Stimulated activated CD4-positive, alpha-beta T cell treated with anti-CD3 and anti-CD28 coated beads, TNF-alpha, amount 100 ng/mL, for 48 hours (primary cell): ENCODE measurements at places on chromosomes 3 and 15.

- no peak for DNase-seq
Observed at GRCh38 chr3:169256796-169257522, 406.6 kb downstream of the MECOM start.

DNA sequence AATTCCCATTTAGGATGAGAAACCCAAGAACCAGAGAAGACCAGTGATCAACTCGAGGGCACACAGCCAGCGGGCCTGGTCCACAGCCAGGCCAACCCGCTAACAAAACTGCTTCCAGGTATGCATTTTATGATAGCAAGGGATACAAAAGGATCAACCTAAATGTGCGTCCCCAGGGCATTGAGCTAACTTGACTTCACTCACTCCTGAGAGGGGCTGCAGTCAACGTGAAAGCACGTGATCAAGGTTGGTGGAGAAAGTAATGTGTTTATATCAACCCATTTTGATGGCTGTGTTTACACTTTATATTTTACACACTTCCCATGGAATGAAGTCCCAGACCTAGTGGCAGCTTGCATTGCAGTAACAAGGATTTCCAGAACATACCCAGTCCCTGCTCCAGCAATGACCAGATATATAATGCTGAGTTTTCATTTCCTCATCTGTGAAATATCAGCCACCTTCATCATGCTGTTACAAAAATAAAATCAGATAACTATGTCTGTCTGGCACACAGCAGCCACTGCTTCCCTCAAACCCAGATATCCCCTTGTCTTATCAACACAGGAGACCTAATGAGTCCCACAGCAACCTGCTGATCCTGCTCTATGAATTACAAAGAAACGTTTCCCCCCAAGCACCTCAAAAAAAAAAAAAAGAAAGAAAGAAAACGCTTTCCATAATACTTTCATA is 2.0 kb downstream of the KLHL6 start:
- DNase-seq: no peak

- DNase-seq: no peak
Observed at GRCh38 chr3:66106788-66107187, 68.1 kb upstream of the MAGI1 start.

GRCh38 chr3:79586232-79586631 is 181.6 kb downstream of the ROBO1 start:
- DNase-seq: no peak

DNA sequence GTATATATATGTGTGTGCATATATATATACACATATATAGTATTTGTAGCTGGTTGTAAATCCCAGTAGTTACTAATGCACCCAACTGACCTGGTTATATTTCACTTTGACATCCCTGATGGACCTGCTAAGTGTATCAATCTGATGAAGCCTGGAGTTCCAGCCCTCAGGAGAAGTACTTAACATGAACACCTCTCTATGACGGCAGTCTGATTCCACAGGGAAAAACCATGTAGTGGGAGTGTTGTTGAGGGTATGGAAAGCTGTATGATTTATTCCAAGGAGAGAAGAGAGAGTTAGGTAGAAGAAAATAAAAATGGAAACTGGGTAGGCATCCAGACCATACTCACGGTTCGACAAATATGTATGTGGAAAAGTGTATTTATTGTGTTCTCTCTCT is 531.2 kb upstream of the SEMA6D start:
- DNase-seq: no peak

- no peak for DNase-seq
Observed at GRCh38 chr15:44261007-44261706, 27.4 kb upstream of the GOLM2 start.

- DNase-seq: no peak
Observed at GRCh38 chr3:43728947-43729346, 38.2 kb downstream of the ABHD5 start.

GRCh38 chr3:197327701-197328100 is 29.3 kb upstream of the DLG1 start:
- DNase-seq: no peak

GRCh38 chr15:91471468-91471867 is 371.4 kb downstream of the SV2B start:
- DNase-seq: no peak

- DNase-seq: no peak
Observed at GRCh38 chr15:52414936-52415335, 113.7 kb downstream of the MYO5A start.

DNA sequence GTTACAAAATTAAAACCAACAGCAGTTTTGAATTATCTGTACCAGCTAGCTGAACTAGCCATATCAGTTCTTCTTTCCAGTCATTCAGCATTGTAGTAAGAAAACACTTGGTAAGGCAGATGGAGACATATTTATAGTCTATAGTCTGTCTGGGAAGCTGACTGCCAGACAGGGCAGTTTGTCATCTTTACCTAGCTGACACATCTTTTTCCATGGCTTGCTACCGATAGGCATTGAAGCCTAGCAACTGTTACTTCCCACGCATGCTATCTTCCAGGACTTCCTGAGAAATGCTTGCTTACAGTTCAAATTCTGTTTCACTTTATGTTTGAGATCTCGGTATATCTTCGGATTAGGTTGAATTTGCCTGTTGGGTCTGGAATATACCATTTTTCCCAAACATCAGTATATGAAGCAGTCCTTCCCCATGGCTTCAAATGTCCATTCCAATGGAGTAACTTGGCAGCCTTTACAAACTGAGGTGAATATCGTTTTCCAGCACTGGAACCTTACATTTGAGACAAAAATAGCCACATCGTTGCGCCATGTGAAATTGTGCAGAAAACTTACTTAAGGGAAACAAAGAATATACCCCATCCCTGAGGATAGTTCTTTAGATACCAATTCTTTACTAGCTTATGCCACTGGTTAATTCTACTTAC is 8.8 kb downstream of the GNL3 start:
- DNase-seq: no peak

- DNase-seq: no peak
Observed at GRCh38 chr3:18044971-18045880, 302.8 kb upstream of the TBC1D5 start.

- no peak for DNase-seq
Observed at GRCh38 chr3:195729476-195730251, 8.9 kb downstream of the MUC20 start.

DNA sequence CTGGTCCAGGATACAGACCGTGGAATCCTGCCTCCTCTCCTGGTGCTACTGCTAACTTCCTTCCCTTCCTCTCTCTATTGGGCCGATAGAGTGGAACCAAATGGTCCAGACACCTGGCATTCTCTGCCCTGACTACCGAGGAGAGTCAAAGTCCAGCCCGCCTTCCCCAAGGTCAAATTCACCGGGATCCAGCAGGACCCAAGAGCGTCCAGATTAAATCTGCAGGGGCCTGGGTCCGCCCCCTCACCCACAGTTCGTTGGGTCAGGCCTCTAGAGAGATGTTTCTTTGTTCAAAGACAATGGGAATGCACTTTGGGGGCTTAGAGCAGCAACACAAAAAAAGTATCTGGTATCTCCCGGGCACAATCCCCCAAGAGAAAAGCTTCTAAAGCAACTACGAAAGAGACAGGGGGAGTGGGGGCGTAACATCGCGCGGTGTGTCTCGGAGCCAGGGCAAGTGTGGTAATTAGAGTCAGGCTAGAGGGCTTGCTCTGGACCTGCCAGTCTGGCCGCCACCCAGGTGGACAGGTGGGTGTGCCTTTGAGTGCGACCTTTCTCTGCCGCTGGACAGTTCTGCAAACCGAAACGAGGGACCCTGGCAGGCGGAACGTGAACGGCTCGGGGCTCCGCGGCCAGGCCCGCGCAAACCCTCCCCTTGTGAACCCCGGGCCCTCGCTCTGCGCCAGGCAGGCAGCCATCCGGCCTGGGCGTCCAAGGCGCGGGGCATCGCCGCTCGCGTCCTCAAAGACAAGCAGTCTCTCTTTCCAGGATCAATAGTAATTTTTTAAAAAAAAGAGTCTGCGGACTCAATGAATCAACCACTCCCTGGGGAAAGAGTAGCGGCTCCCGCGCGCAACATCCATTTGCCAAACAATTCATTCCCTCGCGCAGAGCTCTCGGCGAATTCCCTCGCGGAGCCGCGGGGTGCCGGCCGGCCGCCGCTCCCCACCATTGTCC is 806 bp downstream of the KLHL25 start:
- DNase-seq: peak; percentile 29

DNA sequence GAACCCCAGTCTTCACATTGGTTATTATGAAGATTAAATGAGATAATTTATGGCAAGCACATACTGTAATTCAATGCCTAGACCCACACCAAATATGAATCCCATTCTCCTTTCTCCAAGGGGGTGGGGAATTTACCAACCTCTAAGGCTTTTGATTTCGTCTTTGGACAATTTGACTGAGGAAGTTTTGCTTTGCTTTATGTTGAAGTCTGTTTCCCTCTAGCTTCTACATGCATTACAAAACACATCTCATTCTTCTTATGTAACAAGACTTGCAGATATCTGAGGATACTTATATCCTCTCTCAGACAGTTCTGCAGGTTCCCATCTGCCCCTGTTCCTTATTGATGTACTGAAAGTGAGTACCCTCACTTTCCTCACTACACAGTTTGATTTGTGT is 12.2 kb downstream of the CD80 start:
- DNase-seq: no peak

DNA sequence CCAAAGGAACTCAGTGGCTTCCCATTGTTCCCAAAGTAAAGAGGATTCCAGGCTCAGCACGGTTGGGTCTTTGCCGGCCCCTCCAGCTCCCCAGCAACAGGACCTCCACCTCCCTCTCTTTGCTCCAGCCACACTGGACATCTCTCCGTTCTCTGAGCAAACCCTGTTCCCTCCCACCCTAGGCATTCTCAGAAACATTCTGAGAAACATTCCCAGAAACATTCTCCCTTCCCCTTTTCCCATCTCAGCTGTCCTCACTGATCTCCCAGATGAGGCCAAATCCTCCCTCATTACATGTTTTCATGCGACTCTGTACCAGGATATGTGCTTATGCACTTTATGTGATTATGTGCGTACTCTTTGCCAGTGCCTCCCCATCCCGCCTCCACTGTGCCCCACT is 14.1 kb downstream of the CCDC33 start:
- no peak for DNase-seq

DNA sequence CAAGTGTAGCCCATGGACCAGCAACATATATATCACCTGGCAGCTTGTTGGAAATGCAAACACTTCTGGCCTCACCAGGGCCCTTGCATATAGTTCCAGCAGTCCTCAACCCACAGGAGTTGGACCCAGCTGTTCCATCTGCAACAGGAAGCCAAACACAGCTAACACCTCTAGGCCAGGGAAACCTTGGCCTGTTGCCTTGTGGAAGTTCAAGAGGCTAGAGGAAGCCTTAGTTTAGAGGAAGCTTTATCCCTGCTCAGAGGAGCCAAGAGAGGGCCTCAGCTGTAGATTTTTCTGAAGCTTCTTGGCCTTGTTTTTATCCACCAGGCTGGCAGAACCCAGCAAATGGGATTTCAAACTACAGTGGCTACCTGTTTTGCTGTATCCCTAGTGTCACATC is 11.4 kb downstream of the FHIT start:
- no peak for DNase-seq

GRCh38 chr15:81380668-81381067 is 6.7 kb upstream of the TMC3 start:
- no peak for DNase-seq

- DNase-seq: no peak
Observed at GRCh38 chr15:33182278-33182905, 12.1 kb downstream of the FMN1 start.

- DNase-seq: no peak
Observed at GRCh38 chr15:76669521-76670207, 235.5 kb downstream of the SCAPER start.

DNA sequence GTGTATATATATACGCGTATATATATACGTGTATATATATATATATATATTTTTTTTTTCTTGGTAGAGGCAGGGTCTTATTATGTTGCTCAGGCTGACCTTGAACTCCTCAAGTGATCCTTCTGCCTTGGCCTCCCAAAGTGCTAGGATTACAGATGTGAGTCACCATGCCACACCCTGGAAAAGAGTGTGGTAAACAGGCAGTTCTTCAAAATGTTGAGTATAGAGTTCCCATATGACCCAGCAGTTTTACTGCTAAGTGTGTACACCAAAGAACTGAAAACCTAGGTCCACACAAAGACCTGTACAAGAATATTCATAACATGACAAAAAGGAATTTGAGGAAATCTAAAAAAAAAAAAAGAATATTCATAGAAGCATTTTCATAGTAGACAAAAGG is 71.8 kb upstream of the GCNT3 start:
- no peak for DNase-seq

- DNase-seq: no peak
Observed at GRCh38 chr3:106239195-106239697, 370.4 kb upstream of the CBLB start.

GRCh38 chr3:44098656-44099415 is 142.8 kb upstream of the TOPAZ1 start:
- no peak for DNase-seq

DNA sequence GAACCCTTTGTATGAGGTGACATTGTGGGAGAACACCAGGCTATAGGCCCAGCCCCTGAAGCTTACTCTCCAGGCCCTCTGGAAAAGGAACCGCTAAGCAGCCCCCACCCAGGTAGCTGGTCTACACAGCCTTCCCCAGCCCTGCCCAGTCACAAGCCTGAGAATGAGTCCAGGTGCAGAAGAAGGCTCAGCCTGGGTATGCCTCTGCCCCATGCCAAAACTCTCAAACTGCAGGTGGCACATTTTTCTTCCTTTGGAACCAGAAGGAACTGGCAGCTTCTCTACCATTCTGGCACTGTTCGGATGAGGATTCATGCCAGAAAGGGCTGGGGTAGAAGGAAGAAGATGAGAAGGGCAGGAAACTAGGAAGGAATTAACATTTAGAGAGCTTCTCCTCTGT is 23.7 kb upstream of the TBC1D21 start:
- no peak for DNase-seq

GRCh38 chr3:194714564-194714963 is 28.9 kb downstream of the FAM43A start:
- DNase-seq: no peak

DNA sequence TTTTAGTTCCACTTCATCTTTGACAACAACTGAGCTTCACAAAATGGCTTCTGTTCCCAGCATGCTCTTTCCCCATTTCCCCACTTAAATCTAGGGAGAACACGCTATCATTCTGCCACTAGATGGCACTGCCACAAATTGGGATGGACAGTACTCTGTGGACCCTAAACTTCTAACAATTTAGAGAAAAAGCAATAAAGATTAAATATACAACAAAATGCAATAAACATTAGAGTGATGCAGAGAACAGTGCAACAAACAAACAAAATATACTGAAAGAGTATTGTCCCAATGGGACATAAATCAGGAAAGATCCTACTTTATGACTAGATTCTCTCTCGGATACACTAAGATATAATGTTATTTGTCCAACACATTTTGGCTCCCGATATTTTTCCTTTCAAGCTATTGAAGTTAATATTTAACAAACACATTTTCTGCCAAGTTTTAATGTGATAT is 169.7 kb upstream of the TMCO5A start:
- peak; percentile 3 for DNase-seq

GRCh38 chr3:183809270-183809669 is 16.1 kb downstream of the MAP6D1 start:
- DNase-seq: no peak

DNA sequence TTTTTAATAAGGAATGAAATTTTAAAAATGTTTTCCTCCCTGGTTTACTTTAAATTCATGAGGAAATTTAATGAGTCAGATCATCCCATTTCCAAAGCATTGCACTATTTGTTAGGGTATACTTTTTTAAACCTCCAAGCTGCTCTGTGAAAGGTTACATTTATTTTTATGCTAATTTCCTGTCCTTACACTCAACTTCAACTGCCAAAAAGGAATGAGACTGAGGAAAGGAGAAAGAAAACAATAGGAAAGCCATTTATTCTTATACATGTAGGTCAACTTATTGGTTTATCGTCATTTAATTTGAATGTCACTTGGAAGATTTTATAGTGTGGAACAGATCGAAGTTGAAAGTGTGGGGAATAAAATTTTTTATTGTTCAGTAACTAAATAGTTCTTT is 104.1 kb downstream of the ALCAM start:
- DNase-seq: no peak
